ENCODE measurements at places on chromosomes 1 and 21. TPM values are rescaled to one million over a fixed set of nuclear protein-coding genes. Genes with fewer than 3 reads are reported as not detected.

Gene SESN2
- 8.9 TPM for total RNA-seq

Gene FCGR1A
- total RNA-seq: not detected

Gene ENSA
- total RNA-seq: 81.7 TPM

Gene CYP2J2
- total RNA-seq: 100 TPM

Gene HRNR
- not detected for total RNA-seq
